ENCODE measurements at places on chromosomes 13 and 19.
A peak's percentile ranks its signal among the peaks of the same experiment; 100 is the strongest.

- no peak for DNase-seq
Observed at GRCh38 chr19:19094513-19094912, 30.7 kb downstream of the SLC25A42 start.

DNA sequence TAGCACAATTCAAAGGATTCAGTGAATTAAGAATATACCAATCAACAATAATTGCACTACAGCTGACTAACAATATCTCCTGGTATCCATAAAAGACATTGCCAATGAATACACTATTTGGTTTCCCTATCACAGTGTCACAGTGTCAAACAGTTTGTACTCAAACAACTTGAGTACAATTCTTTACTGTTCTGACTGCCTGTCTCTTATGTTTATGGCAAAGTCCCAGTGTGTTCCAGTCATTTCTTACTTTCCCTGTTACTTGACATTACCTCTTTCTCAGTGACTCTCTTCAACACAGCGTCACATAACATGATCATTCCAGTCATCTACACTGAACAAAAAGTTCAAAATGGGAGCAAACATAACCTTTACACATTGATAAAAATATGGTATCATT, 21.2 kb upstream of the RNASEH2B start:
- no peak for DNase-seq

GRCh38 chr13:105471673-105472072, 1063.8 kb downstream of the EFNB2 start:
- DNase-seq = no peak

DNA sequence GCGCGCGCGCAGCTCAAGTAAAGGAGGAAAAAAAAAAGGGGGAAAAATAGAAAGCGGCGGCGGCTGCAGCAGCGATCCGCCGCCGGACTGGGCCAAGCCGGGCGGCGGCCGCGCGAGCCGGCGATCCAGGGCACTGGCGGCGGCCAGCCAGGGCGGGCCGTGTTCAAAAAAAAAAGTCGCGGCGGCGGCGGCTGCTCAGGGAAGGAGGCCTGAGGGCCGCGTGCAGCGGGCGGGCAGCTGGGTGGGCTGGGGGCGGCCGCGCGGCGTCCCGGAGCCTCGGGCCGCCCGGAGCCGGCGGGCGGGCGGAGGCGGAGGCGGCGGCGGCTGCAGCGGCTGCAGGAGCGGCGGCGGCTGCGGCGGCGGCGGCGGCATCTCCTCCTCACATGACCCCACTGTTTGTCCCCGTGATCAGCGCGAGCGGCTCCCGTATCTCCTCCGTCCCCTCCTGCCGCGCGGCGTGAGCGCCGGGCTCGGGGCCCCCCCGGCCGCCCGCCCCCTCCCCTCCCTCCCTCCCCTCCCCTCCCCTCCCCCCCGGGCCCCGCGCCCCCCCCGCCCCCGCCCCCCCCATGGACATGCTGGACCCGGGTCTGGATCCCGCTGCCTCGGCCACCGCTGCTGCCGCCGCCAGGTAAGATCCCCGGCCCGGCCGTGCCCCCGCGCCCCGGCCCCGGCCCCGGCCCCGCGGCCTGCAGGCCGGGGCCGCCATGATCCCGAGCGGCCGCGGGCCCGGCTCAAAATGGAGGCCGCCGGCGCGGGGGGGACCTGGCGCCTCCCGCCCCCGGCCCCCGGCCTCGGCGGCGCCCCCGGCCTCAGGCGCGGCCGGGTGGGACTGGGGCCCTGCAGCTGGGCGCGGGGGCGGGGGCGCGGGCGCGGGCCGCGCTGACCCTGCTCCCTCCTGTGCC, at the start of gene USF2:
TSS of gene USF2 (plus strand) at position 427 of the 902 bp plus-strand sequence. CDS start at position 567, 140 bp downstream.
- peak; percentile 79 for DNase-seq

DNA sequence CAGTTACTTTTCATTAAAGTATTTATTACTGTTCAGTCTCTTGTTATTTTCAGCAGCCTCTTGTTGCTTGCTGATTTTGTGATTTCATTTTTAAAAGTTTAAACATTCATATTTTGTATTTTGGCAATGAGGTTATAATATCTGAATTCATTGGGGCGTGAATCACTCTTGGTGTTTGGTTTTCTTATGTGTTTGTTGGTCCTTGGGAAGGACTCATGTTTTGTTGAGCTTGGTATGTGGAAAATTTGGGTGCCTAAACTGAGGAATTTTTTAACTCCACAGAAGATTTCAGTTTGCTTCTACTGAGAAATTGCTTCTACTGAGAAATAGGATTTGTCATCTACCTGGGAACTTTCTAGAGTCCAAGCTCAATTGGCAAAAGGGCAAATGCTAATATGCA, 38.2 kb downstream of the PDS5B start:
- DNase-seq = peak; percentile 50

- DNase-seq = no peak
Observed at GRCh38 chr19:32877323-32877912, 7.9 kb upstream of the SLC7A9 start.

- peak; percentile 46 for DNase-seq
Observed at GRCh38 chr19:495402-496111, 729 bp upstream of the MADCAM1 start.

DNA sequence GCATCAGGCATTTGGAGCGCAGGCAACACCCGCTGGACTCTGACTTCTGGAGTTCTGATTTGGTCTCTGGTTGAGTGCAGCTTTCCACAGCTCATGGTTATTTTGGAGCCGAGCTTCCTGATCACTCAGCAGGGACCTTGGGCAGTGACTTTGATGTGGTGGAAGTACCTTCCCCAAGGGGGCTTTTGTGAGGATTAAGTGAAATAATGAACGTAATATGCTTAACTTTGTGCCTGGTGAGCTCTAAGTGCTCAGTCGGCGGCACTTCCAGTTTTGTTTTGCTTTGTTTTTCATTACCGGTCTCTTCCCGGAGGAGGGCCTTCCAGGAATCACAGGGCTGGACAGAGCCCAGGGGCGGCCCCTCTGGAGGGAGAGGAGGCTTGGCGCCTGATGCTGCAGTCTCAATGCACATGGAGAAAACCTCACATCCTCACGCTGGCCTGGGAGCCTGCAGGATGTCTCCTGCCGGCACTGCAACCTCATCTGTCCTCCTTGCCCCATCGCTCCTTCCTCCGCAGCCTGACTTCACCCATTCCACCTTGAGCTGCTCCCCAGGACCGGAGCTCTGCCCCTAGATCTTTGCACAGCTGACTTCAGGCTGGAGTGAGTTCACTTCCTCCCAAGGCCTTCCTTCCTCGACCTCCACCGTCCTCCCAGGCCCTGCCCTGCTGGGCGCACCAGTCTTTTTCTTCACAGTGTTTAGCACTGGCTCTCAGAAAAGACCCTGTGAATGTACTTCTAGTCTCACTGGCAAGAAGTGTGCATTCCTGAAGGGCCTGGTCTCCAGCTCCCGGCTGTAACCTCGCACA, 1.5 kb downstream of the PLEKHF1 start:
- DNase-seq = peak; percentile 80

Measured in EH (cell line).